ENCODE measurements at places on chromosomes 16 and 17.

DNA sequence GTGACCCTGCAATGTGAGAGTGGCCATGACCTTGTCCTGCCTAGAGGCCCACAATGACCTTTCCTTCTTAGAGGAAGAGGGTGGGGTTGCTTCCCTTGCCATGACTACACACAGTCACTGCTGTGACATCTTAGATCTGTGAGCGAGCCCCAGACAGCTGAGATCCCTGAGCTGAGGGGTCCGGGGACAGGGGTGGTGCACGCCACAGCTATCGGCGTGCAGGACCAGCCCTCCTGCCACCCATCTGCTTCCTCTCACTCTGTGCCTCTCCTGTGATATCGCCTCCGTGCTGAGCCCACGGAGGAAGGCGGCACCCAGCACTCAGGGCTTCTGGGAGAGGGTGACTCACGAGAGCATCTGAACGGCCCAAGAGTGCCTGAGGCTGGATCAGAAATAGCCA lies 35.2 kb downstream of the KIAA0513 start:
- DNase-seq: no peak

- no peak for DNase-seq
Measured at GRCh38 chr16:3283543-3284447, 504 bp downstream of the ZNF263 start.

- DNase-seq: no peak
Measured at GRCh38 chr16:85633888-85634287, 20.8 kb downstream of the GSE1 start.

DNA sequence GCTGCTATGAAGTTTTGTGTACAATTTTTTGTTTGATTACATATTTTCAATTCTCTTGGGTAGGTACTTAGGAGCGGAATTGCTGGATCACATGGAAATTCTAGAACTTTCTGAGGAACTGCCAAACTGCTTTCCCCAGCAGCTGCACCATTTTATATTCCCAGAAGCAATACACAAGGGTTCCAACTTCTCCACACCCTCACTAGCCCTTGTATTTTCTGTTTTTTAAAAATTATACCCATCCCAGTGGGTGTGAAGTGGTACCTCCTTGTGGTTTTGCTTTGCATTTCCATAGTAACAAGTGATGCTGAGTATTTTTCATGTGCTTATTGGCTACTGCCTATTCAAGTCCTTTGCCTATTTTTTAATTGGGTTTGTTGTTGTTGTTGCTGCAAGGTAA lies 20.9 kb downstream of the NACA2 start:
- no peak for DNase-seq

DNA sequence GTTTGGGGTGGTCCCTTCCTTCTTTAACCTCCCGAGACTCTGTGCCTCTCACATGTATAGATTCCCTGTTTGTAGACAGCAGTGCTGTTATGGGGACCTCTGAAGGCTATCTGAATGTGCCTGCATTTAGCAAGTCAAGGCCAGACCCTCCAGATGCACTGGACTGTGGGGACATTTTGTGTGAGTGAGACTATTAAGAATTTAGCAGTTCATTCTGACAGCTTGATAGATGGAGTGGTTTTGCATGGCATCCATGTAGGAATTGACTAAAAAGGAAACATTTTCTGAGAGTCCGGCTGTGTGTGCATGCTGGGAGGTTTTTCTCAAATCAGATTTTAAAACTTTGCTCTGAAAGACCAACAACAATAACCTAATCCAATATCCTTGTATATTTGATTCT lies 226.3 kb downstream of the MSI2 start:
- DNase-seq: no peak

GRCh38 chr16:57709663-57710062 lies 15.1 kb downstream of the DRC7 start:
- DNase-seq: no peak

- DNase-seq: no peak
Measured at GRCh38 chr17:49110509-49110908, 22.1 kb upstream of the B4GALNT2 start.

DNA sequence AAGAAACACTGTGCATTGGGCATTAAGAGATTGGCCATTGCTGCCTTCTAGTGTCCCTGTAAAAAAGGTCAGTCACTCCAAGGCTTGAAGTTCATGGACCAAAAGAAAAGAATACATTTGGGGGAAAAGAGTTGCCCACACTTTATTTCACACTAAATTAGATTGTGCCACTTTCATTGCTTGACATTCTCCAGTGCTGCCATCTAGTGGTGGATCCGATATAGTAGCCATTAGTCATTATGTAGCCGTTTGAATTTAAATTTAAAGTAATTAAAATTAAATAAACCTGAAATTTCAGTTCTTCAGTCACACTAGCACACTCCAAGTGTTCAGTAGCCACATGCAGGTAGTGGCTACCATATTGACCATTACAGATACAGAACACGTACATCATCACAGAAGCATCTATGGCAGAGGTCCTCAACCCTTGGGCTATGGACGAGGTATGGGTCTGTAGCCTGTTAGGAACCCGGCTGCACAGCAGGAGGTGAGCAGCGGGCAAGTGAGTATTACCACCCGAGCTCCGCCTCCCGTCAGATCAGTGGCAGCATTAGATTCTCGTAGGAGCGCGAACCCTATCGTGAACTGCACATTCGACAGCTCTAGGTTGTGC lies 21.9 kb upstream of the CDH5 start:
- peak; percentile 45 for DNase-seq

DNA sequence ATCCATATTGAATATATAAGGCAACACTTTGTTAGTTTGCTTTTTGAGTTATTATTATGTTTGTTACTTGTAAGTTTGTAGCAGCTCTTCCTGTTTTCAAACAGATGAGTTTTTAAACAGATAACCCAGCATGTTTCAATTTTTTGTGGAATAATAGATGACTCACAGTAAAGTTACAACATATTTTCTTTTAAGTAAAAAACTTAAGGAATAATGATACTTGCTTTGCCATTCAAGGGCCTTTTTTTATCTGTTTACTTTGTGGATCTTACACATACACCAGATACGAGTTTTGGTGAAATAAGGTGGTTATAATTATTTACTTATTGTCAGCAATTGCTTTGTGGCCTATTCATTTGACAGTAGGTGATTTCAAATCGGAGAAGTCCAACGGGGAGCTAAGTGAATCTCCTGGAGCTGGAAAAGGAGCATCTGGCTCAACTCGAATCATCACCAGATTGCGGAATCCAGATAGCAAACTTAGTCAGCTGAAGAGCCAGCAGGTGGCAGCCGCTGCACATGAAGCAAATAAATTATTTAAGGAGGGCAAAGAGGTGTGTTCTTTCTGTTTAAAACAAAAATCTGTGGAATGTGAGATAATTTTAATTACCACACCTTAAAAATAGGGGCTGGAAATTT lies 66.3 kb downstream of the BPTF start:
- DNase-seq: no peak

DNA sequence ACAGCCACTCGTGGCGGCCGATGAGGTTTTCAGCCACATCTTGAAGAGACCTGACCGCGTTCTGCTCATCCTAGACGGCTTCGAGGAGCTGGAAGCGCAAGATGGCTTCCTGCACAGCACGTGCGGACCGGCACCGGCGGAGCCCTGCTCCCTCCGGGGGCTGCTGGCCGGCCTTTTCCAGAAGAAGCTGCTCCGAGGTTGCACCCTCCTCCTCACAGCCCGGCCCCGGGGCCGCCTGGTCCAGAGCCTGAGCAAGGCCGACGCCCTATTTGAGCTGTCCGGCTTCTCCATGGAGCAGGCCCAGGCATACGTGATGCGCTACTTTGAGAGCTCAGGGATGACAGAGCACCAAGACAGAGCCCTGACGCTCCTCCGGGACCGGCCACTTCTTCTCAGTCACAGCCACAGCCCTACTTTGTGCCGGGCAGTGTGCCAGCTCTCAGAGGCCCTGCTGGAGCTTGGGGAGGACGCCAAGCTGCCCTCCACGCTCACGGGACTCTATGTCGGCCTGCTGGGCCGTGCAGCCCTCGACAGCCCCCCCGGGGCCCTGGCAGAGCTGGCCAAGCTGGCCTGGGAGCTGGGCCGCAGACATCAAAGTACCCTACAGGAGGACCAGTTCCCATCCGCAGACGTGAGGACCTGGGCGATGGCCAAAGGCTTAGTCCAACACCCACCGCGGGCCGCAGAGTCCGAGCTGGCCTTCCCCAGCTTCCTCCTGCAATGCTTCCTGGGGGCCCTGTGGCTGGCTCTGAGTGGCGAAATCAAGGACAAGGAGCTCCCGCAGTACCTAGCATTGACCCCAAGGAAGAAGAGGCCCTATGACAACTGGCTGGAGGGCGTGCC lies 30.1 kb downstream of the CIITA start:
- no peak for DNase-seq

DNA sequence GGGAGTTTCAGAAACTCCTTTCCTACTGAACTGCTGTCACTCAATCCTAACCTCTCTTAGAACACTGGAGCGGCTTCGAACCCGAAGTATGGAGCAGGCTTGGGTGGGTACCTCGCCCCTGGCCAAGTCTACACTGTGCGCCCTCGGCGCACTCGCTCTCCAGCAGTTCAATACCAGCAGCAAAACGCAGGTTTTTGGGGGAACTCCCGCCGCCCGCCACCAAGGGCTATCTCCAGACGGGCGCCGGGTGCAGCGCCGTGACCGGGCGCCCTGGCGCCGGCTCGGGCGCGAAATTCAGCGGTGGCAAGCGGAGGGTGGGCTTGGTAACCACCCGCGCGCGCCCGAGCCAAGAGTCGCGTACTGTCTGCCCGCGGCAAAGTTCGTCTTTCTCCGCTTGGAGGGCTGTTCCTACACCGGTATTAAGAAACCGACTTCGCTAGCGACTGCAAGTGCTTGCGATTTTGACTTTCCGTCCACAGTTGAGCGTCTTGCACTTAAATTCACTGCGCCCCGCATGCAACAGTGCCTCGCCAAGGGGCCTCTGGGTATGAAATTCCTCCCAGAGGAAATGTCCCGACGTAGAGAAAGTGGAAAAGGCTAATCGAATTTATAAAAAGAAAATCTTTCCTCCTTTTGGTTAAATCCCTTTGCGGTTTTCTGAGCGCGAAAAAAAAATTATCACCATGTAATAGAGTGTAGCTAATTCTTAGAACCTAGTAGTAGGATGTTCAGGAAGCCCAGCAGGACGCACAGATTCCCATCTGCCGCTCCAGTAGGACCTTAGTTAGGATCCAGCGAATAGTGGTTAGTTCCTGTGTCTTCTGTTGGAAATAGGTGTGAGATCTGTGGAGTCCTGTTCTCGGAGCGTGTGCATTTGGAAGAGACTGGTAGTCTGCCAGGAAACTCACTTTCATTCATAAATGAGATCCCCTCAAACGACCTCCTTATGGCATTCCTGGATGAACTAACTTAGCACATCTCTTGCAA lies 5.0 kb upstream of the SALL1 start:
- no peak for DNase-seq

DNA sequence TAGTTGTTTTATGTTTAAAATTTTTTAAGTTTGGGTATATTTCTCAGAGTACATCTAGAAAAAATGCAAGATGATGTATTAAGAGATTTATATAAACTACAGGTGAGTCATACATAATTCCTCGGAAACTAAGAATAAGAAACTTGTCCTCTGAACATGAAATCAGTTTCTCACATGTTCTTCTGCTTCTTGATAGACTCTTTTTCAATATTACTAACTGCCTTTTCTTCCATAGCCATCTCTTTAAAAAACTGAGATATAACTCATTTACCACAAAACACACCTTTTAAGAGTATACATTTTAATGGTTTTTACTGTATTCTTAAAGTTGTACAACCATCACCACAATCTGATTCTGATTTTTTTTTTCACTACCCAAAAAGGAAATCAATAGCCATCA lies 238.4 kb upstream of the AXIN2 start:
- no peak for DNase-seq

DNA sequence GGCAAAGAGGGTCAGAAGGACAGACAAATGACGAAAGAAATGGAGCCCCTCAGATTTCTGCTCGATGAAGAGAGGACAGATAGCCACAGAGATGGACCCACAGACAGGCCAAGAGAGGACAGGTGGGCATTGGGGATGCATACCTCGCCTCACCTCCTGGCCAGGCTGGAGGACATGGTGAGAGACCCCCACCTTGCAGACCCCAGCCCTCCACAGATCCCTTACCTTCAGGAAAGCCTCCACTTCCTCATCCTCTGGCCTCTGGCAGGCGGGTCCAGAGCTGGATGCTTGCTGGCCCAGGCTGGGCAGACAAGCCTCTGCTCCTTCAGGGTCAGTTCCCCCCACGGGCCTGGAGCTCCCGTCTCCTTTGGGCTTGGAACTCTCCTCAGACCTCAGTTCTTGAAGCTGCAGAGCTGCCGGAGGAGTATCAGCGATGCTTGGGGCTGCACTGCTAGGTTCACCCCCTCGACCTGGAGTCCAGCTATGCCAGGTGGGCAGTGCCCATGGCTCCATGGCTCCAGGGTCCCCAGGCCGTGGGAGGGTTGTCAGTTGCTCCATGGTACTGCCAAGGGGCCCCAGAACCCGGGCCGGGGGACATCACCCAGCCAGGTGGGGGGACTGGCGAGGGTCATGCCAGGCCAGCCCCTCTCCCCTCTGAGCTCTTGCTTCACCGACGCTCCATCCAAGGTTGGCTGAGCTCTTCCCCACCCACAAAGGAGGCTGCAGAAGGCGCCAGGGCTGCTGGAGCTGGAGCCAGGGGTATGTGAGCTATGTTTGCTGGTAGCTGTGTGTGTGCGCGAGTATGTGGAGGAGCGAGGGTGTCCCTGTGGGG lies 1.0 kb downstream of the TSPOAP1 start:
- no peak for DNase-seq

DNA sequence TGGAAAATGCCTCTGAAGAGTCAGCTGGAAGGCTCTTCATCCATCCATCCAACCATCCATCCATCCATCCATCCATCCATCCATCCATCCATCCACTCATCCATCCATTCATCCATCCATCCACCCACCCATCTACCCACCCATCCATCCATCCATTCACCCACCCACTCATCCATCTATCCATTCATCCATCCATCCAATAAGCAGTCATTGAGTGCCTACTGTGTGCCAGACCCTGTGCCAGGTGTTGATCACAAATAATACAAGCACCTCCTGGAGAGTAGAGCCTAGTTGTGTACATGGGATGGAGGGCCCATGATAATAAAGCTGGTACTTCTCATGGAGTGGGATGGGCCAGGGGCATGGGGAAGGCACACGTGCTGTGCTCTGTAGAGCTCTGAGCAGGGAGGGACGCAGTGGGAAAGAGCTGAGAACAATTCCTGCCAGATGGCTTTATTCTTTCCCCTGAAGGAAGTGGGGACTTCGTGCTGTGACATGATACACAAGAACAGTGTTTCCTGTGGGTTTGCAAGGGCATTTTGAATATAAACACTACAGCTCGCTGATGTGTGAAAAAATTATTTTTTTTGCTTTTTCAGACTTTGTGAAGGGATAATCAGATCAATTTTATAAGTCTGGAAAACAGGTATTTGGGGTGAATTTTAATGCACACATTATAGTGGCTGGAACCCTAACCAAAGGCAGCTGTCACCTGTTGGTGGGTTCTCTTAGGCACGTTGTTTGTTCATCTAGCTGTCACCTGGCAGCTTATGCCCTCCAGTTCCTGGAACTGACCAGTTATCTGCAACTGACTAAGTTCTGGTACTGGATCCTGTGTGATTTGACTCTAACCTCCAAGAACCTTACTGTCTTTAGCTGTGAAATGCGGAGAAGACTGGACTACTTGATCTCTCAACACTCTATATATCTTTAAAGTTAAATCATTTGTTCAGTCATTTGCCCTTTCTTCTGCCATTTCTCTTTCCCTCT lies 61.3 kb downstream of the PRKCB start:
- DNase-seq: no peak

GRCh38 chr16:89018282-89019158 lies 41.5 kb upstream of the CBFA2T3 start:
- DNase-seq: no peak

All from colonic mucosa (tissue), 4 donors.